ENCODE measurements at places on chromosomes 3 and 15.
A peak's percentile ranks its signal among the peaks of the same experiment; 100 is the strongest.

DNA sequence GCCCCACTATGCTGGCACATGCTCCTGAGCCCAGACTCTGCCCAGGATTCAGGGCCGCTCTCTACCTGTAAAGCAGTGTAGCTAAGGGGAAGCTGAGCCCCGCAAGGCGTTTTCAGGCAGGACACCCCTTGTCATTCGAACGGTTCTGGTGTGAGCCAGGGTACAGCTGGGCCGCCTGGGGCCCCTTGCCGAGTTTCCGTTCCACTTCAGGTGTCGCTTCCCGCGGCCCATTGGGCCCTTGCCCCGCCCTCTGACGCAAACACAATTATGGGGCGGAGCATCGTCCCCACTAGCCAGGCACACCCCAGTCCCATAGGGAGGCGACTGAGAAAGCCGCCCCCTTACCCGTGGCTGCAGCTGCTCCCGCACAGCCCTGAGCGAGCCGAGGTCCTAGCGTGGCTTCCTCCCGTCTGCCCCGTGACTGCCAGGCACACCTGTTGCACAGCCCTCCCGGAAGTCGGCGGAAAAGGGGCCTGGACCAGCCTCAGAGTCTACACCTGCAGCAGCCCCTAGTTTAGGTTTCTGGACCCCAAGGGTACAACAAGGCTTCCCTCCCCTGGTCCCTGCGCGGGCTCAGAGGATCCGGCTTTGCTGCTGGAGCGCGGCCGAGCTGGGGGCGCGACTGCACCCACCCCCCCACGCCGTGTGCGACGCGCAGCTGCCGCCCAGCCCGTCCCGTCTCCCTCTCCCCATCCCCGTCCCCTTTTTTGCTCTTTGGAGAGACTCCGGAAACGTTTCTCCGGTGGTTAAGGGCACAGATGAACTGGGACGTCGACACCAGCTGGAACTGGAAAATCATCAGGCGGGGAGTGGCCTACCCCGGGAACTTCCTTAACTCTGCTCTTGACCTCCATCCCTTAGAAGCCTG lies at the start of gene PLSCR2:
PLSCR2 (minus strand) TSS at position 412 of the 868 bp plus-strand sequence. CDS start 9,657 bp downstream, outside the sequence.
- DNase-seq = peak; percentile 45

GRCh38 chr3:155387571-155387970 lies 94.1 kb upstream of the STRIT1 start:
- DNase-seq = no peak

DNA sequence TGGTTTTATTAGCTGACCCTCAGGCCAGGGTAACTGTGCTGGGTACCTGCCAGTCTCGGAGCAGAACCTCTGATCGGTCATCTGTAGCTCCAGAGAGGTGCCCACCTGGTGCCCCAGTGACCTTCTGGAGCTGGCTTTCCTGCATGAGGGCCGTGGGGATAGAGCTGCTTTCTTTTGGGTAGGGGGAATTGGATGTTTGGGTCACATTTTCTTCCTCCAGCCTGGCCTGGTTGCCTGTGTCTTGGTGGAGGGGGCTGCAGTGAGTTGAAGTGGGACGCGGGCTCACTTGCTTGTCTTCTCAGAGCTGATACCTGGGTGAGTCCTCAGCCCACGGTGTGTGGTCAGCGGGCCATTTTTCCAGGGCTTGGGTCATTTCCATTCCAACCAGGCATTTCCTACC lies 2.6 kb downstream of the ZNF710 start:
- DNase-seq = no peak

- no peak for DNase-seq
These were observed 41.7 kb downstream of the RAB27A start for GRCh38 chr15:55247766-55248427.

GRCh38 chr3:110062716-110063115 lies 725.4 kb upstream of the DPPA4 start:
- no peak for DNase-seq

DNA sequence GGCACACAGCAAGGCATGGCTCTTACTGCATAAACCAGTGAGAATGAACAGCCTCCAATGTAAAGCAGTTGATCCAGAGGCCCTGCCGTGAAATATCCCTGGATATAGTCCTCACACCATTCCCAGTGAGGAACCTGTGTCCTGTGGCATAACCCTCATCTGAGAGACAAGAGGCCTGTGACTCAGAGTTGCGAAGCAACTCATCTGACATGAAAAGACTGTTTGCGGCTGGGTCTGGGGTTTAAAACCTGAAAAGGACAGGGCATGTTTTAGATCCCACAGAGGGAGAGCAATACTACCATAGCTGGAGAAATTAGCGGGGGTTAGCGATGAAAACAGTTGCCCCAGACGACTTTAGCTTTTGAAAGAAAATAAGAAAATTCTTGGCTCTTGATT lies 165.3 kb upstream of the BHLHE40 start:
- DNase-seq = no peak

DNA sequence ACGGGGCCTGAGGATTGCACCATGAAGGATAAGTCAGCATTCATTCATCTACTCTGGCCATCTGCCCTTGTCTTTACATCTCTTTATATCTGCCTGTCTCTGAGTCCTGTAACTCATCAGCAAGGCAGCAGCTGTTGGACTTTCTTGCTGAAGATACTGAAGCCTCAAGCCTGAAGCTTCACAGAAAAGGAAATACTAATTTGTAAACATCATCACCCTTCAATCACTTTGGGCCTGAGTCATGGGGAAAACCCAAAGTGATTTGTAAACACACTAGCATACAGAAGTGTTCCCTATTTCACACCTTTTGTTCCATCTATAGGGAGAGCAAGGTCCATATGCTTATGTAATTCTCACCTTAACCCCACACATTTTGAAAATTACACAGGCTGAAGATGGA lies 928.2 kb downstream of the EPHA3 start:
- DNase-seq = no peak

- DNase-seq = no peak
These were observed 37.3 kb downstream of the ST3GAL6 start for GRCh38 chr3:98800401-98800800.

DNA sequence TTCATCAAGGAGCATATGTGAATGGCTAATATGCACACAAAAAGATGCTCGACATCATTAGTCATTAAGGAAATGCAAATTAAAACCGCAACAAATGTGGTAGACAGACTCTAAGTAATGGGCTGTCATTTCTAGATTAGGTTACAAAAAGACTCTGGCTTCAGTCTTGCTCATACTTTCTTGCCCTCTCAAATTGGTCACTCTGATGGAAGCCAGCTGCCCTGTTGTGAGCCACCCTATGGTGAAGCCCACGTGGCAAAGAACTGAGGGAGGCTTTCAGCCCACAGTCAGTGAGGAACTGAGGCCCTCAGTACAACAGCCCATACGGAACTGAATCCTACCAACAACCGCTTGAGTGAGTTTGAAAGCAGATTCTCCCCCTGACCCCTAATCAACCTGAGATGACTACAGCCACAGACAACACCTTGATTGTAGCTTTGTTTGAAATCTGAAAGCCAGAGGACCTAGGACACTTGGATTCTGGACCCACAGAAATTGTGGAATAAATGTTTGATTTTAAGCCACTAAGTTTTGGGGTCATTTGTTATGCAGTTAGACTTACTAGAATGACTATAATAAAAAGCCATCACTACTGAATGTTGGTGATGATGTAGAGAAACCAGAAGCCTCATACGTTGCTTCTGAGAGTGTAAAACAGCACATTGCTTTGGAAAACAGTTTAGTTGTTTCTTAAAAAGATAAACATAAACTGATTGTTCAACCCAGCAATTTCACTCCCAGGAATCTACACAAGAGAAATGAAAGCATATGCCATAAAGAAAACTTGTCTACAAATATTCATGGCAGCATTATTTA lies 45.7 kb downstream of the EHHADH start:
- DNase-seq = no peak

DNA sequence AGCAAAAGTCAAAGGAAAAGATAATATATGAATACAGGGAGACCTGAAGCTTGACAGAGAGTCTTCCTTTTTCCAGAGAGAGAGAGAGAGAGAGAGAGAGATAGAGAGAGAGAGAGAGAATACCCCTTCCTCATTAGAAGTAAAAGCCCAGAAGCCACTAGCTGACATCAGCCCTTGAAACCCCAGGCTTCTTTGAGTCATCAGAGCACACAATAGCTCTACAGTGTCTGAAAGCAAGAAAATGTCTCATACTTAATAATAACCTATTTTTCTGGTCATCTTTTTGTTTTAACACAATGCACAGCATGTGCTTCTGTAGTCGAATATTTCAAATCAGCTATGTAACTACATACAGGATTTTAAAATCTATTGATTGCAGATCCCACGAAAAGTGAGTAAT lies 109.2 kb upstream of the NANOGP8 start:
- DNase-seq = no peak

- DNase-seq = no peak
These were observed 105.2 kb upstream of the BNIP2 start for GRCh38 chr15:59794229-59794886.

DNA sequence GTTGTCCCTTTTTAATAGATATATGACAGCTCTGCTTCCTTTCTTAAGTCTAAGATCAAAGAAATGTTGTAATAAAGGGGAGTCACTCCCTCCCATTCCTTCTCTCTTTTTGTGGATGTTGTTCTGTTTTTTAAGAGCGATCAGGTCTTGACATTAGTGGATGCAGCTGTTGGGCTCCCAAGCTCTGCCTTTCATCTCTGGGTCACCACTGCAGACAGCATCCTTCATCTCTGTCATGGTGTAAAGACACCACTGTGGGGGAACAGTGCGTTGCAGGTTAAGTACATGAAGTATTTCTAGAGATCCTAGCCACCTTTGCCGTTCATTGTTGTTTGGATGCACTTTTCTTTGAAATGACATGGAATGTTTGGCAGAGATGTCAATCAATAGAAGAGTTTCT lies 17.7 kb downstream of the FNDC3B start:
- no peak for DNase-seq

- DNase-seq = no peak
These were observed 105.6 kb downstream of the ANP32A start for GRCh38 chr15:68715111-68715510.

DNA sequence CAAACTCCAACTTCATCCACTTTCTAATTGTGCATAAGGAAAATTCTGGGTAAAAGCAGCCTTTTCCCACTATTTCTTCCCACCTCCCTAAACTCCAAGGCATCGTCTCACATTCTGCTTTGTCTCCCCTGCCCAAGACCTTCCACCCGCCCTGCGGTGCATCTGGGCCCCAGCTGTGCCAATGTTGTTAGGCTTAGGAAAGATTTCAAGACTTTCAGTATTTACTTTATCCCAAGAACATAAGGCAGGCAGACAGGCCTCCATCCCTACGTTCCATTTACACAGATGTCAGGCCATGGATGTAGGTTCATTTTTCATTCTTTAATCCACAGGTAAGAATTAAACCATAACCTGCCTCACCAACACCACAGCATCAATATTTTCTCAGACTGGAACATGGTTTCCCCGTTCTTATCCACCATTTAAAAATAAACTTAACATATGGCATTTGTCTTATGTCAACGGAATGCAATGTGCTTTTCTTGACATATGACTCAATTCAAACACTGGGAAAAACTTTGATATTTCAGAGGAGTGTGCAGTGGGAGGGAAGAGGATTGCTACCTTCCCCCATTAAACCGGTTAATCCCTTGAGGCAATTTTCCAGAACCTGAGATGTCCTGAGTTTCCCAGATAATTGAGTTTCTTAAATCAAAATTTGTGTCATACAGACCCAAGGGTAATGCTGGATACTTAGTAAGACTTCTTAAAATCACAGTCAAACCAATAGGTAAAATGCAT lies 238.0 kb upstream of the LRIG1 start:
- no peak for DNase-seq

GRCh38 chr3:49158103-49158709 lies 7.9 kb downstream of the CCDC71 start:
- DNase-seq = peak; percentile 28

DNA sequence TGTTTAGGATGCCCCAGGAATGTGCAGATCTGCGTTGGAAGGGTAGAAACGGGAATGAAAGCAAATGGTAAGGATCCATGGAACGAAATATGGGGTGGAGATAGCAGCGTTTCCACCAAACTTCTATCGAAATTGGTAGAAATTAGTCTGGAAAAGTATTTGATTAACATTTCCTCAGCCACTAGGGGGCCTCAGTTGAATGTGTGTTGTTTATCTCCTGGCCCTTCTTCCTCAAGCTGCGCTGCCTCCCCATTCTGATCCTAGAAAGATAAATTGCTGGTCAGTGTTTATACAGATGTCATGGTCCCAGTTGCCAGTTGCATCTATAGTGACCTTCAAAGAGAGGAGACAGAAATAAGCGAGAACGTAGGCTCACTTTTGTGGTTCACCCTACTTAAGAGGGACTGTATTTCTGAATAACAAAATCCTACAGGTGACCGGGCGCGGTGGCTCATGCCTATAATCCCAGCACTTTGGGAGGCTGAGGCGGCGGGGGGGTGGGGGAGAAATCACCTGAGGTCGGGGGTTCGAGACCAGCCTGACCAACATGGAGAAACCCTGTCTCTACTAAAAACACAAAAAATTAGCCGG lies 457.1 kb downstream of the SQOR start:
- DNase-seq = no peak

DNA sequence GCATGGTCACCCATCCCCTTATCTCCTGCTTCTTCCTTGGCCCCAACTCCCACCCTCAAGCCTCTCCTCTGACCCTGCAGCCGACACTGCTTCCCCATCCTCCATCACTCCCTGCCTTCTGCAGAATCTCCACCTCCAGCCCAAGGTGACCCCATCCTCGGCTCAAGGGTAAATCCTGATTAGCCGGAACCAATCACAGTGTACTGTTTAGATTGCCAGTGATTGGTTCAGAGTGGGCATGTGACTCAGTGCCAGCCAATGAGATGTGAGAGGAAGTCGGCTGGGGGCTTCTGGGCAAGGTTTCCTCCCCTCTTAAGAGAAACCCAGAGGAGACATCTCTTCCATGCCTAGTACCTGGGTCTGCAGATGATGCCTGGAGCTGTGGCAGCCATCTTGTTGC lies 10.3 kb downstream of the CACNA2D2 start:
- DNase-seq = no peak

- no peak for DNase-seq
These were observed 1.2 kb downstream of the GOLIM4 start for GRCh38 chr3:168094580-168094876.

DNA sequence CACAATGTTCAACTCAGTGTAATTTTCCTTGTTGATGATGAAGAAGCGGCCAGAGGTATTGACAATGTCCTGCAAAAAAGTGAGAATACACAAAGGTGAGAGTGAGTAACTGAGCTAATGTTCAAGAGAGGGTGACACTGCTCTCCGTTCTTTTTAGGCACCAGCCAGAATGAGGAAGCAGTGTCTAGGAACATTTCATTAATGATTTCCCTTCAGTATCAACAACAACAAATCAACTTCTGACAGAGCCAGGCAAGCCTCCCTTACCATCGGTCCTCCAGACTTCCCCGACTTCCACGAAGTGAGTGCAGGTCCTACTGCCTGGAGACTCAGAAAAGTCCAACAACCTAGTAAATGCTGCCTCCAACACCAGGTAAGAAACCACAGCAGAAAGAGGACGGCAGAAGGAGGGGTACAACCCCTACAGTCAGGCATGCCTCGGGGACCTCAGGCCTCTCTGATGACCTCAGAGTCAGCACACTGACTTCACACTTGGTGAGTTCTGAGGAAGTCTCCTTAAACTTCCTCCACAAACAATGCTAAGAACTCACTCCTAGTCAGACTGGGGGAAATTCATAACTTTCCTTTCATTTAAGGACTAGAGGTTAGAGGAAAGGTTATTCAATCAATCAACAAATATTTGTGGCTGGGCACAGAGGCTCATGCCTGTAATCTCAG lies 62.7 kb downstream of the NPTN start:
- no peak for DNase-seq
